ENCODE measurements at places on chromosomes 2 and 18. TPM values are rescaled to one million over a fixed set of nuclear protein-coding genes. Genes with fewer than 3 reads are reported as not detected.

Gene ABCG5
- not detected for polyA plus RNA-seq

Gene MYO3B
- polyA plus RNA-seq, result 3.5 TPM

DNA sequence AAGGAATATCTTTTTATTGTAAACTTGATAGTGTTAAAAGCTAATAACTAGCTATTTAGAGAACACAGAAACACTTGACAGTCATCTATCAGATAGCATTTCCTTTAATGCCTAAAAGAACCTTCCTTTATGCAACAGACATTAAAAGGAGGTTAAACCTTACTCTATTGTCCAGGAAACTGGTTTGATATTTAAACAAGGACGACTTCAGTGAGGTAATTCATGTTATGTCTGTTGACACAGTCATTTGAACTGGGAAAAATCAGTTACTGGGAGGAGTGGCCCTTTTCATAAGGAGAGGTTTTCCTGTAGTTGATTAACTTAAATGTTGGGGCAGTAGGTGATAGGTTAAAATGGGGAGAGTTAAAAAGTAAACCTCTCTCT, 6.7 kb downstream of the TGIF1 start:
- no peak for DNase-seq

DNA sequence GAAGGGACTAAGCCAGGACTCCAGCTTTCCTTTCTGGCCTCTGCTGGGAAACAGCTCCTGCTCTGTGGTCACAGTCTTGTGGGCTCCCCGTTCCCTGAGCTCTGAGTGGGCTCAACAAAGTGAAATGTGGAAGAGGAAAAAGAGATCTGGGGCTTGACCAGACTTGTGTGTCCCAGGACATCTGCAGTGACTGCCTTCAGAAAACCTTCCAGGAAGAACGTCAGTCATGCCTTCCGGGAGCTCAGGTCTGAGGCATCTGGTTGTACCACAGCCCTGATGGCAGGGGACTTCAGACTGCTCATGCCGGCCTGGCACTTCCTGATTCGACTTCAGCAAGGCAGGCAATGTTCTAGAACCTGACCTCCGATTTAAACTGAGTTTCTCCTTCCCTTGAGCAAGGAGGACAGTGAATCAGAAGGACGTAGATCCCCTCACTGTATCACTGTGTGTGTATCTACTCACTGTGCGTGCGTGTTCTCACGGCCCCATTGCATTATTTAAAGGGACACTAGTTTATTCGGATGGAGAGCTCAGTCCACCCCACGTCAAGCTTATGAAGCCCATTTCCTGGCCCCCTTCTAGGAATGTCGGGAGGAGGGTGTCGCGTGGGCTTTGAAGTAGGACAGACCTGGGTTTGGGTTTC, 548 bp upstream of the FBLN7 start:
- DNase-seq, result no peak

- no peak for DNase-seq
Observed at GRCh38 chr18:63457977-63458376, 18.8 kb upstream of the SERPINB5 start.

DNA sequence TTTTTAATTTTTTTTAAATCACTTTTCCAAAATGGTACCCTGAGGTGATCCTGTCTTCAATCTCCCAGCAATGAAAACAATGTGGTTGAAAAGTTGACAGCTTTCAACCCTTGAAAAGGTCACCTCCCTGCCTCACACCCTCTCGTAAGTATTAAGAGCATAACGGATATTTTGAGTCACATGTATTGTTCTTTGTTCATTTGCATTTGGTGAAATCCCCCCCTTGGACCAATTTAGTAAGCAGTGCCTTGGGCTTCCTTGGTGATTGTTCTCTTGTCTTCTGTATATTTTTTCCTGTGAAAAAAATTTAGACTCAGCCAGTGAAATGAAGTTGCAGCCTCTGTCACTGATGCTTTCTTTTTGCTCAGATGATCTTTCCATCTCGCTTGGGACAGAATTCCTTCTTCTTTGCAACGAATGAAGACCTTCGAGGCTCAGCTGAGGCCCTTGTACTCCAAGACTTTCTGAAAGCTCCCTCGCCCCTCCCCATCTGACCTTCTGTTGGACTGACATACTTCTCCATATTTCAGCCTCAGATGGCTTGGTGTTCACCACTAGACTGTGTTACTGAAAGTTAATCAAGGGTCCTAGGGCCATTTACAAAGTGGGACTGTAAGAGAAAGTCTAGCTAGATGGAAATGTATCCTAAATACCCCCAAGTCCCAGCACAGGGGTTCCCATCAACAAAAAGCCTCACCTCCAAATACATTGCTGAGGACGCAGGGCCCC, 158.4 kb downstream of the BCL2 start:
- DNase-seq, result no peak

Gene CYP27C1
- not detected for polyA plus RNA-seq

Gene ZNF804A
- polyA plus RNA-seq, result 1.2 TPM

DNA sequence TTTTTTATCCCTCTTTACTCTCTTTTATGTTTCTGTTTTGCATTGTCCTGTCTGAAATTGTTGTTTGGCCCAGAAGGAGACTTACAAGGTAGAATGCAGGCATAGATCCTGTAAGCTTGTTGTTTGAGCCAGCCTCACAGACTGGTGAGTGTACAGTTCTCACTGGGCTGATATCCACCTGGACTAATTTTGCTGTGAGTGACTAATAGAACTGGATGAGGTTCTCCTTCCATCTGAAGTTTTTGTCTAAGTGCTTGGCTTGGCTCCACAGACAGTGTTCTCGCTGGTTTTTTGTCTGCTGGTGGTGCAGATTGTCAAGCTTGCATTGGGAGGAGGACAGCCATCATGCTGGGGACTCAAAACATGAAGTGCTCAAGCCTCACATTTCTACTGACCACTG, 495.7 kb downstream of the TSN start:
- DNase-seq, result no peak

Gene DNAH6
- polyA plus RNA-seq, result 0.34 TPM

- DNase-seq, result no peak
Observed at GRCh38 chr2:9909106-9909505, 42.4 kb upstream of the GRHL1 start.

- no peak for DNase-seq
Observed at GRCh38 chr2:9949239-9949991, 2.1 kb upstream of the GRHL1 start.

GRCh38 chr2:219508971-219509779, 5.1 kb upstream of the ASIC4 start:
- no peak for DNase-seq

Gene CROCC2
- polyA plus RNA-seq, result not detected

DNA sequence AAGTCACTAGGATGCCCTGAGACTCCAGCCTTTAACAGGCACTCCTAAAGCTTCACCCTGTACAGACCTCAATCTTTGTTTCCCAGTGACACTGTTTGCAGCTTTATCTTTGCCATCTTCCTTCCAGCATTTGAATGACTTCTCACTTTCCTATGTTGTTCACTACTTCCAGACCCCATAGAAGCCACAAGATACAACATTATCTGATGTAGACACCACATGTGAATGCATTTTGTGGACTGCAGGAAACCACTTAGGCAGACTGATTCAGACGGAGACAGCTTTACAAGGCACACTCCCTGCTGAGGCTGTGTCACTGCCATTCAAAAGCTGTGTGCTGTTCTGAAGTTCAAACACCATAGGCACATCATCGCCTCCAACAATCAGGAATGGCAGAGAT, 67.3 kb upstream of the SPATS2L start:
- no peak for DNase-seq

- no peak for DNase-seq
Observed at GRCh38 chr18:35122586-35123224, 81.5 kb downstream of the MAPRE2 start.

- no peak for DNase-seq
Observed at GRCh38 chr18:12516049-12516630, 108.4 kb downstream of the PRELID3A start.

DNA sequence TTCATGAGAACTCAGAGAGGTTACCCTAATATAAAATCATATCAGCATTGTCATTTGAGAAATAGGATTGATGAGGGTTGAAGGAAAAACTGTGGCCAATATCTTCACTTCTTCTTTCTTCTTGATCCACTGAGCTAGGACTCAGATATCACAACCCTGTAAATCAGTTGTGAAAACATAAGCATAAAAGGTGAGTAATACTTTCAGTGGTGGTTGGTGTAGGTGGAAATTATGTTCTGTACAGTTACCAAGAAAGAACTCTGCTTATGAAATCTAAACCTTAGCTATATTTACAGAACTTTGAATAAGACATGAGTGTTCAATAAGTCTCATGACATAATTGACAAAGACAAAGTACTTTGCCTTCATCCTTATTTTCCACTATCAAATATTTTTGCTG, 56.3 kb downstream of the PAX3 start:
- no peak for DNase-seq

- no peak for DNase-seq
Observed at GRCh38 chr2:147016181-147016580, 828.6 kb upstream of the ACVR2A start.

Gene EDAR
- 0.17 TPM for polyA plus RNA-seq

Gene COBLL1
- 39.7 TPM for polyA plus RNA-seq

- DNase-seq, result no peak
Observed at GRCh38 chr18:58032233-58032632, 11.8 kb upstream of the NEDD4L start.

GRCh38 chr18:56825878-56826277, 174.7 kb downstream of the WDR7 start:
- DNase-seq, result no peak

Gene CWC22
- 10.3 TPM for polyA plus RNA-seq

Gene DHRS9
- polyA plus RNA-seq, result not detected

DNA sequence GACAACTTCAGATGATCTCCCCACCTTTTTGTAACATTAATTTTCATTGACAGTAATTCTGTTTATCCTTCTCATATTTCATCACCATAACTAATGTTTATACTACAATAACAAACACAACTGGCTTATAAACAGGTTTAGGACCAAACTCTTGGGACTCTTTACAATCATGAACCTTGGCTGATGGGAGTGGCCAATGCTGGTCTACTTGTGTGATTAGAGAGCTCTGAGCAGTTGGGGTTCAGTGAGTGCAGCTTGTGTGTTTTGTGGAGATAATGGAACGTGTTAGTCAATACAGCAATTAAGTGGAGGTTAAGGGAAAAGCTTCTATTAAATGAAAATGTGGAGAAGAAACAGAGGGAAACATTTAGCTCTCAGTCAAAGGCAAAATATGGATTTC, 207.1 kb downstream of the SPAG16 start:
- no peak for DNase-seq

DNA sequence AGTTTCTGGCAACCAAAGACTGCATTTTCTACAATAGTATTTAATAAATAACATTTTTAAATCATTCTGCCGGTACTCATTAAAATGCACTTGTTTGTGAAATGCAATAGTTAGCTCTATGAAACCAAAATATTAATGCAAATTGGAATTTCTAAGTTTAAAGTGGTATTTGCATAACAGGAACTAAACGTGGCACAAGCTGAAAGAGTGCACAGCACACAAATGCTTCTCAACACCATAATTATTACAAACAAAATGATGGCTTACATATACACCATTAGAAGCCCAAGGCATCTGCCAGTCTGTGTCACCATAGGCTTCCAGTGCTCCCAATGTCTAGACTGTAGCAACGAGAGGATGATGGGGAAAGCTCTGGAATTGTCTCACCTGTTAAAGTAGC, 280.5 kb downstream of the TCF4 start:
- no peak for DNase-seq

Gene LRPPRC
- 71.3 TPM for polyA plus RNA-seq

DNA sequence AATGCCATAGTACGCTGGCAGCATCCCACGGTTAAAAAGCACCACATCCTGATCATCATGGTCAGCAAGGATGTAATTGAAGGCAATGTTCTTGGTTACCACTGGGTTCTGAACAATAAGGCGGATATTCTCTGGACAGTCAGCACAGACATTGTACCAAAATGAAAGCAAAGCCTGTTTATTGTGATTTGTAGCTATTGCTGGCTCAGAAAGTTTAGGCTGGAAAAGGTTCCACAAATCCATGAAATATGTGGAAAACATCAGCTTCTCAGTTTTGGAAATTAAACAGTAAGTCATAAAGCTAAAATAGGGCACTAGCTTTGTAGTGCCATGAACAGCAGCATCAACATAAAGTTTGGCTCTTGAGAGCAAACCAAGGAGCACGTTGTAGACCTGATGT, 52.2 kb downstream of the C2orf74 start:
- no peak for DNase-seq

- DNase-seq, result no peak
Observed at GRCh38 chr2:86216575-86217555, 17.6 kb downstream of the MRPL35 start.

GRCh38 chr18:58201733-58202730, 158.0 kb downstream of the NEDD4L start:
- no peak for DNase-seq

GRCh38 chr2:202096736-202097135, 23.7 kb downstream of the KIAA2012 start:
- no peak for DNase-seq

- DNase-seq, result no peak
Observed at GRCh38 chr2:163213661-163214081, 375.1 kb upstream of the KCNH7 start.

Data from kidney (tissue), 22 donors.